ENCODE measurements at places on chromosomes 3 and 15.

DNA sequence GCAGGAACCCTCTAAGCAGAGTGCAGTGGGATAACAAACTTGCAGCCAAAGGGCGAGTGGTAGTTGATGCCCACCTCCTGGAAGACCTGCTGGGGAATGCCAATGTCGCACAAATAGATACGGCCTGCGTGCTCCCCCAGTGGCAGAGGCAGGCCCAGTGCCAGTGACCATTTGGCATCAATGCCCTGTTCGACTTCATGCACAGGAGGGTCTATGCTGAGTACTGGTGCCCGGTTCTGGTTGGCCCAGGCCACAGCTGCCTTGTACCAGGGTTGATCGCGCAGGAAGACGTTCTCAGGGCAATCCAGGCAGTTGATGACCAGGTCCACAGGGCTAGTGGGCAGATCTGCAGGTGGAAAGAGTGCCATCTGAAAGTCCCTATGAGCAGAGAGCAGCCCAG lies 17.0 kb downstream of the CLK3 start:
- DNase-seq, result no peak

GRCh38 chr3:62503516-62503915 lies 130.2 kb upstream of the FEZF2 start:
- no peak for DNase-seq

GRCh38 chr15:49040151-49040550 lies 6.1 kb downstream of the SECISBP2L start:
- DNase-seq, result no peak

- DNase-seq, result no peak
Measured at GRCh38 chr3:54235998-54236397, 113.6 kb downstream of the CACNA2D3 start.

GRCh38 chr15:52080706-52081392 lies 31.7 kb downstream of the BCL2L10 start:
- DNase-seq, result no peak

DNA sequence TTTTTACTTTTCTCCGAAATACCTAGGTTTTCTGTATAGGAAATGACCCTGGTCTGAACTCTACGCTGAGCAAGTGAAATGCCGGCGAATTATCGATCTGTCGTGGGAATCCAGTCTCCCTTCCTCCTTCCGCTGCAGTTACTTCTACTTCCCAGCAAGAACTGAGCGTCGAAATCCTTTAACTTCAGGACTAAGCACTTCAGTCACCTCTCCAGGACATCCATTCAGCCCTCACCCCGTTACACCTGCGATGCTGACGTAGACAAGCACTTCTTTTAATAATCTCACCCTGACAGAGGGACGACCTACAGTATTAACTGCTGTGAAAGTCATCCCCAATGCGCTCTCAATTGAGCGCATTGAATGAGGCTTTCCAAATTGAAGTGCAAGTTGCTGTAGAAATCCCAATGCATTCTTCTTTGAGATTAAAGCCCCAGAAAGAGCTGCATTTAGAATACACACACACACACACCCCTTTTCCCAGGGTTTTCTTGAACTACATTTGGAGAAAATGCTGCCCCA lies 1.3 kb downstream of the TOP2B start:
- peak; percentile 6 for DNase-seq

- DNase-seq, result no peak
Measured at GRCh38 chr3:147497286-147497685, 88.1 kb downstream of the ZIC1 start.

DNA sequence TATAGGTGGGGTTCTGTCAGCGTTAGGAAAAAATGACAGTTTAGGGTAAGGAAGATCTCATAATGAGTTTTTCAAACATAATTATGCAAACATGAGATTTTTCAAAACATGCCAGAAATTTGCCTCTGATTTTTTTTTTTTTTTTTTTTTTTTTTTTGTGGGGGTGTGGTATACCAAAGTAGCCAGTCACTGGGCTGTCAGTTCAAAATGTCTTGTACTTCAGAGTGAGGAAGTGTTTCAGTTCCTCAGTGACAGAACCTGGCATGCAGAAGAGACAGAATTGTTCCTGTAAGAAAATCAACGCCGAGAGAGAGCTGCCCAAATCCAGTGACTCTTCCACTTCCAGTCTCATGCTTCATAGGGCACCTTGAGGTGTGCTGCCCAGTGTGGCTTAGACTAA lies 9.7 kb downstream of the NCBP2 start:
- DNase-seq, result no peak

DNA sequence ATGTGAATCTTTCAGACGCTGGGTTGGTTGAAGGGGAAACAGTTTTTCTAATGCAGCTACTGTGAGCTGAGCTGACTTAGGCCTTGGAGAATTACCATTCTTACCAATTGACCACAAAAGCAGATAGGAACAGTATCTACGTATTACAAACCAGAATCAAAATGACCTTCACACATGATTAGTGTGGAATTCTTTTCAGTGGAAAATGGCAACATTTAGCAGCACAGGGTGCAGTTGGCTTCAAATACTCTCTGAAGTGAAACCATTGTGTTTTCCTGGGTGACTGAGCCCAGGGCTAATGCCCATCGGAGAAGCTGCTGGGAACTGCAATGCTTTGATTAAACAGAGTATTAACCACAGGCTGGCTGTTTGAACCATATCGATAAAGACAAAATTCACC lies 40.2 kb upstream of the GOLGA8J start:
- DNase-seq, result no peak

- DNase-seq, result no peak
Measured at GRCh38 chr3:157033001-157033400, 126.9 kb downstream of the CCNL1 start.

- no peak for DNase-seq
Measured at GRCh38 chr3:144593881-144594280, 622.3 kb downstream of the DIPK2A start.

DNA sequence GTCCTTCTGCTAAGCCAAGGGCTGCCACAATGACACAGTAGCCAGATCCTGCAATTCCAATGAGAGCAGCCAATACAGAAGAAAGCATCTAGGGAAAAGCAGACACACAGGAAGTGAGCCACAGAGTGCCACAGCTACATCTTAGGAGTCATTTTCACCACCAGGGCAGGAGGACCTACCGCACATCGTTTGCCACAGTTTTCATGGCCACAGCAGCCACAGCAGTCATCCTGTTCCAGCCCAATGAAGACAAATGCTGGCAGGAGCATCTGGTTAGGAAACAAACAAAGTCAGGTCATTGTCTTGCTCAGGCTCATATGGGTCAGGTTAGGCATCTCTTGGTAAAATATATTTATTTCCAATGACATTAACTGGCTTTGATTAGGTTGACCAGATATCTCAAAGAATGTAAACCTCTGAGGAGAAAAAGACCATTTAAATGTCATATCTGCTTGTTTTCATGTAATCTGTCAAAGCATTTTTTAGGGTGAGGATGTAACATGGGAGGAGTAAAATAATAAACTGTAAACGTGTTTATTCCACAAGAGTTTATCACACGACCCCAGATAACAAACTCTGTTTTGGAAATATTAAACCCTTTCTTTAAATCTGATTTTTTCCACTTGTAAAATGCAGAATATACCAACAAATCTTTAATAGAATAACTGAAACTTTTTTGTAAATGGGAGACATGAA lies 1.8 kb downstream of the TM4SF1 start:
- no peak for DNase-seq

DNA sequence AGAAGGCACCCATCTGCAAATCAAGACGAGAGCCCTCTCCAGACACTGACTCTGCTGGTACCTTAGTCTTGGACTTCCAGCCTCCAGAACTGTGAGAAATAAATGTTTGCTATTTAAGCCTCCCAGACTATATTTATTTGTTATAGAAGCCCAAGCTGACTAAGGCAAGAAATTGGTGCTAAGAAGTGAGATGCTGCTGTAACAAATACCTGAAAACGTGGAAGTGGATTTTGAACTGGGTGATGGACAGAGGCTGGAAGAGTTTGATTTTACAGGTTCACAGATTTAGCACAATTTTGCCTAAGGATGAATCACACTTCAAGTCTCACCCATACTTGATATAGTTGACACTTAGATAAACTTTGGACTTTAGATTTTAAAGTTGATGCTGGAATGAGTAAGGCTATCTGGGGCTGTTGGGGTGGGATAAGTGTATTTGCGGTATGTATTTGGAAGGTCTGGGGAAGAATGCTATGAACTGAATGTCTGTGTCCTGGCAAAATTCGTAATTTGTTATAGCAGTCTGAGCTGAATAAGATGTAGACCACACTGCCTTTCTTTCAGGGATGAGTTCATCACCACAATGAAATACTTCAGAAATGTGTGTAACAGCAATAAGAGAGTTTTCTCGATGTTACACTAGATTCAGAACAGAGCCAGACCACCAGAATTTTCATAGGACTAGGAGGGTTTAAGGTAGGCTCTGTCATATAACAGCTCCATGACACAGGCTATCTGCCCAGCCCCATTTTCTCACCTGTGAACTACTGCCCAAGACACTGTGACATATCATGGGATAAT lies 120.5 kb upstream of the LMCD1 start:
- DNase-seq, result no peak

GRCh38 chr3:31762097-31762764 lies 218.8 kb downstream of the OSBPL10 start:
- no peak for DNase-seq

DNA sequence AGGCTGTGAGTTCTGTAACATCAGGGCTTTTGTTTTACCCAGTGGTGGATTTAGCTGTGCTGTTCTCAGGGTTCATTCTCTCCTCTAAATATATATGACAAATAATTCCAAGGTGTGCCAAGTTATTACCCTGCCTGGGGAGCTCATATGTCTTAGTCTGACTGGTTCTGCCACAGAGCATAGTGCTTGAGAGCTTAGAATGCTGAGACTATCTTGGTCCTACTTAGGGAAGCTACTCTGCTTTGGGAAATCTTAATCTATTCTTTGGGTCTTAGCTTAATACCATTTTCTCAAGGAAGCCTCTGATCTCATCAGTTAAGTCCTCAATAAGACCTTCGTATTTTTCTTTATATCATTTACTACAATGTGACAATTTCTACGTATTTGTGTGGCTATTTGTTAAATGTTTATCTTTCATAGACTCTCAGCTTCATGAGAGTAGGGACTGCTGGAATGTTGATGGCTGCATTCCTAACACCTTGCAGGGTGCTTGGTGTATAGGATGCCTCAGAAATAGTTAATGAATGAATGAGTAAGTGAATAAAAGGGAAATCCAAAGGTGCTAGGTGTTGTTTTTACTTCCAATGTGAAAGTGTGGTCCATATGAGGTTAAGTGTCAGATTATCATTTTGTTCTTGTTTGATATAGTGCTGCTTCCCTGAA lies 1.8 kb downstream of the OTOL1 start:
- DNase-seq, result no peak

DNA sequence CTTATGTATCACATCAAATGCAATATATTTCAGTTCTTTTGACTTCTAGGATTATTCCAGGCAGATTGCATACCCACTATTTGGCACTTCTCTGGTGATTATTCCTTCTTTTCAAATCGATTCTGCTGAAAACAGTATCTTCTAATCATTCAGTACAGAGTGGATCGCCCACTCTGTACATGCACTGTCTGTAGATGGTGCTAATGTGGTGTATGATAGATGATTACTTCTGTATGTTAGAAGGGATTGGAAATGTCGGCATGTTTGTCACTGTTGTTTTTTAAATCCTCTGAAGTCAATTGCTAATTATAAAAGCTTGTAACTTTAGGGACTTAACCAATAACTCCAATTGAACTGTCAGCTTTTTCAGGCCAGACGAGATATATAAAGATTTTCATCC lies 642.5 kb downstream of the GRM7 start:
- no peak for DNase-seq

GRCh38 chr3:162443376-162443775 lies 946.8 kb downstream of the OTOL1 start:
- no peak for DNase-seq

GRCh38 chr3:197306374-197307086 lies 8.1 kb upstream of the DLG1 start:
- DNase-seq, result no peak

DNA sequence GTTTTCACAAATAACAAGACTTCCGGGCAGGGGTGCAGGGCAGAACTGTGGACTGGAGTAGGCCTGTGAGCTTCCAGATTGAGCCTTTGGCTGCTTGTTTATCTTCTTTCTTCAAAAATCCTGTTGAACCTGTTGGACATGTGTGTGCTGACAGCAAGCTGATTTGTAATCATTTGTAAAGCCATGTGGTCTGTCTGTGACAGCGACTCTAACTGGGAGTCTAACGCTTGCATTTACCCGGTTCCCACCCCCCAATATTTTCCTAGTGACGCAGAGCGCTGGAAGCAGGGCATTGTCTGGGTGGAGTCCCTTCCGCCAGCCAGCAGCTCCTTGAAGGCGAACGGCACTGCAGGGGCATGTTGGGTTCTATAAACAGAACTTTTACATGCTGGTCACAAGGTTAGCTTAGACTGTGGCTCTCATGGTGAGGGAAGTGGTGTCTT lies 85.7 kb upstream of the MYZAP start:
- no peak for DNase-seq

DNA sequence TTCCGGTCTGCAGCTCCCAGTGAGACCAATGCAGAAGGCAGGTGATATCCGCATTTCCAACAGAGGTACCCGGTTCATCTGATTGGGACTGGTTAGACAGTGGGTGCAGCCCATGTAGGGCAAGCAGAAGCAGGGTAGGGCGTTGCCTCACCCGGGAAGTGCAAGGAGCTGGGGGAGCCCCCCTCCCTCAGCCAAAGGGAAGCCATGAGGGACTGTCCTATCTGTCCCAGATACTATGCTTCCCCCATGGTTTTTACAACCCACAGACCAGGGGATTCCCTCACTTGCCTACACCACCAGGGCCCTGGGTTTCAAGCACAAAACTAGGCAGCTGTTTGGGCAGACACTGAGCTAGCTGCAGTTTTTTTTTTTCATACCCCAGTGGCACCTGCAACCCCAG lies 71.8 kb downstream of the CPNE4 start:
- DNase-seq, result no peak

DNA sequence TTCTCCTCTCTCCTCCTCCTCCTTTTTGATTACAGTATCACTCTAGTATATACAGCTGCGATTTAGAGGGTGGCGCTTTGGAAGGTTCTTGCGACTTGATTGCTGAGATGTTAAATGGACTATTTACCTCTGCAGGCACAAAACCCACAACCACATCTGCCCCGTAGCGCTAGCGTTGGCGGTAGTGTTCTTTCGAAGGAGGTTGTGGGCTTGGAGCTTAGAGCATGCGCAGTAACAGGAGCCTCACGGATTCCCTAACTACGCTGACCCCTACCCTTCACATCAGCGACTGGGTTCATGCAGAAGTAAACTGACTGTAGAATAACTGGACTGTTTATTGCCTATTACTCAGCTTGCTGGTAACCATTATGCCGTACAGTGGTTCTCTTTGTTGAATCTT lies 58.0 kb downstream of the CGGBP1 start:
- DNase-seq, result no peak

DNA sequence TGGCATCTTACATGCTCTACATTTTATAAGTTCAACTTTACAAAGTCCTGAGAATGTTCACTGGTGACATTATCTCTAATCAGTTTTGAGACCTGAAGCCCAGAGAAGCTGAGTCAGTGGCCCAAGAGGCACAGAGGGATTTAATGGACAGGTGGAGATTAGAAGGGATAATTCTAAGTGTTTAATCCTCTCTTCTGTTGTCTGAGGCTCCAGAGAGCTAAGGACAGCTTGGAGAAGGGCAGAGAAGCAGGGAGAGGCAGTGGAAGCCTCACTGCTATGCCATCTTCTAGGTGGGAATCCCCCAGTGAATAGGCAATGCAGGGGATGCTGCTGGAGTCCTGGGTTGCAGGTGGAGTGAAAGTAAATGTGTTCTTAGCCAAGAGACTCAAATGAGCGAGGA lies 369.4 kb upstream of the SLCO3A1 start:
- no peak for DNase-seq

GRCh38 chr3:105834768-105835167 lies 34.0 kb downstream of the CBLB start:
- DNase-seq, result no peak

Data from activated T-cell treated with anti-CD3 and anti-CD28 coated beads for 24 hours (primary cell).